ENCODE measurements at places on chromosomes 3 and 15.

DNA sequence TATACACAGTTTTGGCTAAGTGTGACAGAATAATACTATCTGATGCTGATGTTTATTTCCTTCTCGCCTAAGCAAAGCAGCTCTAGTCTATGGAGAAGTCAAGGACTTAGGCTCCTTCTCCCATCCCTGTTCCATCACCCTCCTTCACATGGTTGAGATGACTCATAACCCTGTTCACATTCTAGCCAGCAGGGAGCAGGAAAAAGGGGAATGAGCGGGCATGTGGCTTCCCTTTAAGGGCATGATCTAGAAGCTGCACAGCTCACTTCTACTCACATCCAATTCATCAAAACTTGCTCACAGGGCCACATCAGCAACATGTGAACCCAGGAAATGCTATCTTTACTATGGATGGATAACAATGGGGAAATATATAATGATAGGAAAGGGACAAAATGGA lies 40.9 kb downstream of the CBLB start:
- DNase-seq: no peak

- no peak for DNase-seq
Measured at GRCh38 chr3:72232777-72233176, 447.8 kb upstream of the PROK2 start.

DNA sequence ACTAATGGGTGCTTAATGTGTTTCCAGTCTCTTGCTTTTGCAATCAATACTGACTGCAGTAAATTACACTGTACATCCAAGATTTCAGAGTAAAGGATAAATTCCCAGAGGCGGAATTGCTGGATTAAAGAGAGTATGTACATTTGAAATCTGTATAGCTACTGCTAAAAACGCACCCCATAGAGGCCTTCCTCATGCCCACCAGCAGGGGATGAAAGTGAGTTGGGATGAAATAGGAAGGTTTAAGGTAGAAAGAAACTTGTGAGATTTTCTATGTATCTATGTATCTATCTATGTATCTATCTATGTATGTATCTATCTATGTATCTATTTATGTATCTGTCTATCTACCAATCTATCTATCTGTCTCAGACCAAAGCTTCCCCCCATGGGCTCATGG lies 28.4 kb downstream of the TMEM44 start:
- no peak for DNase-seq

GRCh38 chr15:74392451-74392830 lies 25.0 kb upstream of the CYP11A1 start:
- DNase-seq: no peak

- peak; percentile 24 for DNase-seq
Measured at GRCh38 chr3:122921791-122922651, 105.5 kb downstream of the SEMA5B start.

GRCh38 chr15:35705030-35705883 lies 159.3 kb upstream of the DPH6 start:
- DNase-seq: no peak

- DNase-seq: no peak
Measured at GRCh38 chr3:4805662-4806061, 173.6 kb upstream of the BHLHE40 start.

DNA sequence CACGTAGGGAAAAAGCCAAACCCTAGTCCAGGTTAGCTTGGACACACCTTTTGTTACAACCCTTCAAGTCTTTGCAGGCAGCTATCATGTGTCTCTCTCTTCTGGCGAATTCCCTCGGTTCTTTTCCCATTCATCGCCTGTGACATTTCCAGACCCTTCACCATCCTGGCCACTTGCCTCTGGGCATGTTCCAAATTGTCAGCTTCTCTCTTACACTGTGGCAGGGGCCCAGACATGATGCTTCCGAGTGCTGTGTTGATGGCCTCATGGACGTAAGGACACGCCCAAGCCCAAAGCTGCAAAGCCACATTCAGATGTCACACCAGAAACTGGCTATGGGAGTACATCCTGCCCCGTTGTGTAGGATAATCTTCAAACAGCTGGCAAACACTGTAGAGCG lies 58.5 kb downstream of the ISG20 start:
- DNase-seq: no peak

GRCh38 chr3:151316267-151316991 lies at the start of gene GPR87:
Gene GPR87, minus strand, starts transcription at chr3:151316820. Its CDS starts 16,720 bp downstream, at chr3:151300100.
- no peak for DNase-seq

- no peak for DNase-seq
Measured at GRCh38 chr15:64070106-64070505, 23.5 kb downstream of the CIAO2A start.

- DNase-seq: no peak
Measured at GRCh38 chr15:92413510-92413909, 19.8 kb downstream of the ST8SIA2 start.

GRCh38 chr15:68730471-68730919 lies 90.2 kb downstream of the ANP32A start:
- DNase-seq: peak; percentile 37

DNA sequence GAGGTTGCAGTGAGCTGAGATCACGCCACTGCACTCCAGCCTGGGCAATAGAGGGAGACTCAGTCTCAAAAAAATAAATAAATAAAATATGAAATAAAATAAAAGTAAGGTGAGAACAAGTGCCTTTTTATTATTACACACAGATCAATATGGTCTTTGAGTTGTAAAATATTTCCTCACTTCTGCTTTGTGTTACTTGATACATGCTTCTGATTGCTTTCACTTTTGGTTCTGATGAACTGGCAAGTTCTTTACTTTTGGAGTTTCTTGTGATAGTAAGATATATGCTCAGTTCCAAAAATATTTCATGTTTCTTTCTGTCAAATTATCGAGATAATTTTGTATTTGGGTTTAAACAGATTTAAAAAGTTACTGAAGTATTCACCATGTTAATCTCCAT lies 16.6 kb upstream of the GYG1 start:
- no peak for DNase-seq

DNA sequence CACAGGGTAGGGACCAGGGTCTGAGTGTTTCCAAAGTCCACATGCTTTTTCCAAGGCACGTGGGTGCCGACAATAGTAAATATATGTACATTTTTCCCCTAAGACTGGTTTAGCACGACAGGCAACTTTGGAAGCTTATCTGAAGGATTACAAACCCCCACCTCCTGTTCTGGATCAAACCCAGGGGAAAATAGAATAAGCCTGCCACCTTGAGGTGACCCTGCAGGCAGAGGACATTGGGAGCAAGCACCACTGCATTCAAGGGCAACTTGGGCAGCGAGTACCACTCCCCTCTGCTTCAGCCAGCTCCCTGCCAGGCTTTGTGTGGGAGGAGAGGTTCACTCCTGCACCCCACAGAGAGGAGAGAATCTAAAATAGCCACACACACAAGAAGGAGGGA lies 44.8 kb downstream of the KBTBD12 start:
- DNase-seq: no peak

DNA sequence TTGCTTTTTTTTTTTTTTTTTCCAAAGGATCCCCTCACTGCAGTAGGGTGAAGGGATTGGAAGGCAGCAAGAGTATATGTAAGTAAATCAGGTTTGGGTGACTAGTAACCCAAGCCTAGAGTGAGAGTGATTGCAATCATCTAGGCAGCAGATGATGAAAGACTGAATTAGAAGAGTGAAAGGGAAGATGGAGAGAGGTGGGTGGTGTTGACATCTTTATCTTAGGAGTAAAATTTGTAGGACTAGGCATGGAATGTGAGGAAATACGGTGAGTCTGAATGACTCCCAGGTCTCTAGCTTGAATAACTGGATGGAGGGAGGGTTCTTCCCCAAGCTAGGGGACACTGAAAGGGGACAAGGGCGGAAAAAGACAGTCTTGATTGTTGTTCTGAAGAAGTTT lies 63.4 kb downstream of the TPRG1 start:
- no peak for DNase-seq

- no peak for DNase-seq
Measured at GRCh38 chr3:100401674-100402041, 319 bp downstream of the LNP1 start.

- DNase-seq: peak; percentile 51
Measured at GRCh38 chr3:18438586-18438985, 13.4 kb upstream of the SATB1 start.

DNA sequence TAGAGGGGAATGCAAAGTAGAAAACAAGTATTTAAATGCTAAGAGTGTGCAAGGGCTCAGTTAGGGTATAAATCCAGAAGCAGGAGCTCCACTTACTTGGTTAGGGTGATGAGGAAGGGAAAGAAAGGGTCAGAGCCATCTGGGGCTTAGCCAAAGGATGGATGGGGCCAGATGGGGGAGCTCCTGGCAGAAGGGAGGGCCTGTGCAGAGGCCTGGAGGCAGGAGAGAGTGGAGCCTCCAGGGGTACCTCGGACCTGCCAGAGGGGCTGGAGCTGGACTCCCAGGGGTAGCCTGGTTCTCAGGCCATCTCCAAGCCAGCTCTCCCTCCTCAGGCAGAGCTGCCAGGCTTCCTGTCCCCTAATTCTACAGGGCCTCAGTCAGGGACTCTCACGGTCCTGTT lies 506.3 kb downstream of the SHQ1 start:
- no peak for DNase-seq

DNA sequence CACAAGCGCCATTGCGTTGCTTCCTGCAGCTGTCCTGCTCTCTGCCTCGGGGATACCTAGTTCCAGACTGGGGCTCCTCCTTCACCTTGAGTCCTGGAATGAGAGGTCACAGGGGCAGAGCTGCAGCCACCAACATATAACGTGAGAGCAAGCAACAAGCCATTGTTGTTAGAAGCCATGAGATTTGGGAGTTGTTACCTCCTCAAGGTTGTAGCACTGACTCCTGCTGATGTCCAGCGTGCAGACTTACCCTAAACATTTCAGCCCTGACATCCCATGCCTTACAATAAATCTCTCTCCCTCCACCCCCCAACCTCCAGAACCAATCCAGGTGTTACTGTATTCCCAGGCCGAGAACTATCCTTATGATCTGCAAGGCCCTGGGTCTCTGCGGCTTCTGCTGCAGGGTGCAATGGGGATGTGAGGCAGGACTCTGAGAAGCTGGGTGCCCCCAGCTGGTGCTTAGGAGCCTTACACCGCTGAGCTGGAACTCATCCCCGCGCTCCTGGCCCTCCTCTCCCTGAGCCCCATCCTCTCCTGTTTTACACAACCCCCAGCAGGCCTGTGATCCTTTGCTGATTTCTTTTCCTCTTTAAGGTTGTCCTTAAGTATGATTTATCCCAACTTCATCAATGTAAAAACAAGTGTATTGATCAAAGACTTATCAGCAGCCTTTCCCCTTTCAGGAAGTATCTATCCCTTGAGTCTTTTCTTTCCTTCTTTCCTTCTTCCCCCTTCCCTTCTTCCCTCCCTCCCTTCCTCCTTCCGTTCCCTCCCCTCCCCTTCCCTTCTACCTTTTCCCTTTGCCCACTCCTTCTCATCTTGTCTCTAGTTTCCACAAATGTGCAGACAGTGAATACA lies 84.2 kb upstream of the ABHD2 start:
- DNase-seq: no peak

DNA sequence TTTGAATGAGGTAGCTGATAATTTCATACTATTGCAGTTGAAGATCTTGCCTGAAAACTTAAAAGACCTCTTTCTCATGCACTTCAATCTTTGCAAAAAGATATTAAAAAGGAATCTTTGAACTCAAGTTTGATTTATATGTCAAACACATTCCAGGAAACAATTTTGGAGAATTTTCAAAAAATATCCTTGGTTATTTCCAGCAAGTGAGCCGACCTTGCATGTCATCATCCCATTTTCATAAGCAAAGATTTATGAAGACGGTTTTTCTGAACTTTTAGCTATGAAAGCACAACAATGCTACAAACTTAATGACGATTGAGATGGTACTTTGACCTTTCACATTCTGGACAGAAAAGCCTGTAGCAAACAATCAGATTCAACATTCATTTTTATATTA lies 95.6 kb downstream of the RFX7 start:
- DNase-seq: no peak

- DNase-seq: no peak
Measured at GRCh38 chr15:88612186-88612796, 8.8 kb upstream of the AEN start.

DNA sequence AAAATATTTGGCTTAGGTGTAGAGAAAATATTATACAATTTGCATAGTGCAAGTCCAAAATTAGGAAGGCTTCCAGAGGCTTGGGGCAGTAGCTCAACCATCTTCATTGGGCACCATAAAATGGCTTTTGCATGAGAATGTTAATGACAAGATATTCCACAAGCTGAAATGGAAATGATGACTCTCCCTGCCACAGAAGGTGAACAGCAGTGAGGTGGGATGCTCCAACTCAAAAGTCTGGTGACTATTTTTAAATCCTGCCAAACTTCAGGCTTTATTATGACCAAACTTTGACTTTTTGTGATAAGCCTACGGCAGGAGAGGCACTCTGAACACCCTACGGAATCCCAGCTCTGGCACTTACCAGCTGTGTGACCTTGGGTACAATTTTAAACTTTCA lies 37.6 kb downstream of the ARHGEF3 start:
- DNase-seq: no peak

DNA sequence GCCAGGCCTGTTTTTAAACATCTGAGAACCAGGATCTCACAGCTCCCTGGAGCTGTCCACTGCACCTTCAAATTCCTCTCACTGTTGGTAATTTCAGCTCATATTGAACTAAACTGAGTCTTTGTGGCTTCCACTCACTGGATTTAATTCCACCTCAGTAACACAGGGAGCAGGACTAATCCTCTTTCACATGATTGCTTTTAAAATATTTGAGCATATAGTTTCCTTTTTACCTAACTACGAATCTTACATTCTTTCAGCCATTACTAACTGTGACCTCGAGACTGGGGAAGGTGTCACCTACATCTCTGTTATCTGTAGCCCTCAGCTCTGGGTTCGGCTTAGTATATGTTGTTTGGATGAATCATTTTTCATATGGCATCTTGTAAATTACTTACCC lies 194.3 kb upstream of the C2CD4B start:
- no peak for DNase-seq

DNA sequence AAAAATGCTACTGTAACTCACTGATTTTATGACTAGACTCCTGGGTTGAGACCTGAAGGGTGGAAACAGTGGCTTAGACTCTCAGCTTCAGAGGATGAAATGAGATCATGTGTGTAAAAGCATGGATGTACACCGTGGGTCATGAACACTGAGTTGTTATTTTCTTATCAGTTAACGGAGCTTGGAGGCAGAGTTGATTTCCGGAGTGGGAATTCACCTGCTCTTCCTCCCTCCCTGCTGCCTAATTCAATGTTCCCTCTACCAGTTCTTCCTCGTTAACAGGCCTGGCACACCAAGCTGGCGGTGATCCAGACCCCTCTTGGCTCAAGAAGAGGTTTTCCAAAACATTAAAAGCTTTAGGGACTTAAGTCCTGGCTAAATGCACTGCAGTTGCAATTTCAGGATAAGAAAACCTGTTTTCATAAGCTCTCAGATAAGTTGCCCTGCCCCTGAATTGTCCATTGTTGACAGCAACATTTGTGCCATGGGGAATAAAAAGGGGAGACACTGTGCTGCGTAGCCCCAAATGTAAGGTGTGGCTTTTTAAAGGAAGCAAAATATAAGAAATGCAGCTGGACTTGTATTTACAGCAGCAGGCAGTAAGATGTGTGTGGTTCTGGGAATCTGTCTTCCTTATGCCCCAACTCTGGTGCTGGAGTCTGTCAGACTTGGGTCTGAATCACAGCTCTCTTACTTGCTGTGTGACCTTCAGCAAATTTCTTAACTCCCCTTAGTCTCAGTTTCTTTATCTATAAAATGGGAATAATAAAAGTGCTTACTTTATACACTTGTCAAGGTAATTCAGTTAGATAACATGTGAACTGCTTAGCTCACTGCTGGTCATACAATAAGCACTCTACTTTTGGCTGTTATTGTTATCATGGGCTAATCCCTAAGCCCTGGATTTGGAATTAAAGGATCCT lies 9.9 kb downstream of the PDIA5 start:
- DNase-seq: no peak

Data from Jurkat, Clone E6-1 (cell line).